ENCODE measurements at places on chromosomes 1 and 21. TPM values are rescaled to one million over a fixed set of nuclear protein-coding genes. Genes with fewer than 3 reads are reported as not detected.

The KRTAP20-2 gene
- not detected for total RNA-seq

- H3K27me3 ChIP-seq: no peaks in the 10 kb centered on the region
- H3K36me3 ChIP-seq: no peaks in the 10 kb centered on the region
- H3K4me3 ChIP-seq: no peak overlapping the region
- no peak overlapping the region for H3K27ac ChIP-seq
- no peaks in the 10 kb centered on the region for H3K4me1 ChIP-seq
- DNase-seq: no peak
These were observed 666.2 kb upstream of the CAMK1G start for GRCh38 chr1:208917281-208917680.

DNA sequence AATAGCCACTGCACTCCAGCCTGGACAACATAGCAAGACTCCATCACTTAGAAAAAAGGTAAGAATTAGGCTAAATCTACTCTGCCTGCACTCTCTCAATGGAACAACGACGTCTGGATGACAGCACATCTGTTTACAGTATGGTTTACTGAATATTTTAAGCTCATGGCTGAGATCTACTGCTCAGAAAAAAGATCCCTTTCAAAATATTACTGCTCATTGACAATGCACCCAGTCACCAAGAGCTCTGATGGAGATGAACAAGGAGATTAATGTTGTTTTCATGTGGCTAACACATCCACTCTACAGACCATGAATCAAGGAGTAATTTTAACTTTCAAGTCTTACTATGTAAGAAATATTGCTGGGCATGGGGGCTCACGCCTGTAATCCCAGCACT is 58.0 kb downstream of the SLC27A3 start:
- H3K4me1 ChIP-seq: no peaks in the 10 kb centered on the region
- H3K27me3 ChIP-seq: no peaks in the 10 kb centered on the region
- H3K27ac ChIP-seq: no peak overlapping the region
- peaks cover 3% of the 10 kb centered on the region for H3K36me3 ChIP-seq
- DNase-seq: no peak

- DNase-seq: peak; percentile 63
- peak within 1 kb of the TSS; percentile 81 for H3K27ac ChIP-seq
- H3K27me3 ChIP-seq: no peaks in the 10 kb centered on the region
- peaks cover 9% of the 10 kb centered on the region for H3K4me1 ChIP-seq
- peak within 1 kb of the TSS; percentile 98 for H3K4me3 ChIP-seq
These were observed at the start of gene LGALS8 for GRCh38 chr1:236523704-236524141. TSS of gene LGALS8 (plus strand) at chr1:236523982. CDS start at chr1:236526071, 2,089 bp downstream.

The SLC9C2 gene
- not detected for total RNA-seq

The CLDN17 gene
- not detected for total RNA-seq

Data from gastrocnemius medialis (tissue), 4 donors.